ENCODE measurements at places on chromosomes 11 and 22. TPM values are rescaled to one million over a fixed set of nuclear protein-coding genes. Genes with fewer than 3 reads are reported as not detected.

Gene OR51I1
- polyA plus RNA-seq = not detected

Gene BBOX1
- polyA plus RNA-seq = not detected

Gene ALX4
- not detected for polyA plus RNA-seq

DNA sequence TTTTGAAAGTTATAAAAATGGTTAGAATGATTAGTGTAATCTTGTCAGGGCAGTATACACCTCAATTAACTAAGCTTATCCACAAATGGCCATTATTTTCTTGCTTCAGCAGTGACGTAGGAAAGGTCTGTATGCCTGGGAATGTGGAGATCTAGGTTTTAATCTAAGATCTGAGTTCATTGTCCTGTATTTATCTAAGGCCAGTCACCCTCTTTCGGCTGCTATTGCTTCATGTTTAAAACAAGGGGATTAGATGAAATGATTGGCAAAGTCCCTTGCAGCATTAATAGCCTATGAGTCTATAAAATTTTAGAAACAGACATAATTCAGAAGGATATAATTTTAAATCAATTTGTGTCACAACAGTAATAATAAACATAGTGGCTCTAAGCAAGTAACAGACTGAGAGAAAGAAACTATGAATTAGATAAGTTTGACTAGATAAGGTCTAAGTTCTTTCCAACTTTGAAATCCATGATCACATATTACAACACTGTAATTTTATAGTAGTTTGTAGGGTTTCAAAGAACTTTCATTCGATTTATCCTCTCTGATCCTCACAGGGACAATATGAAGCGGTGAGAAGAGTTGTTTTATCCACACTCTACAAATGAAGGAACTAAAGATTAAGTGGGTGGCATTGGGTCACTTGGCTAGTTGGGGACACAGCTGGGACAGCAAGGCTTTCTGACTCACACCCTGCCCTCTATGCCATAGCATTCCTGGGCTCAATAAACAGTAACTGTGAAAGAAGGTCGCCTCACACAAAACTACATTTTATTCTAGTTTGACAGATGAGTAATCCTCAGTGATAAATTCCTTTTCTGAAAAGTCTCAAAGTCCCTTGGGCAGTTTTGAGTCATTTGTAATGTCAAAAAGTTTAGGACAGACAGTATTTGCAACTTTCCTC is 60.6 kb upstream of the RDX start:
- DNase-seq = peak; percentile 51

DNA sequence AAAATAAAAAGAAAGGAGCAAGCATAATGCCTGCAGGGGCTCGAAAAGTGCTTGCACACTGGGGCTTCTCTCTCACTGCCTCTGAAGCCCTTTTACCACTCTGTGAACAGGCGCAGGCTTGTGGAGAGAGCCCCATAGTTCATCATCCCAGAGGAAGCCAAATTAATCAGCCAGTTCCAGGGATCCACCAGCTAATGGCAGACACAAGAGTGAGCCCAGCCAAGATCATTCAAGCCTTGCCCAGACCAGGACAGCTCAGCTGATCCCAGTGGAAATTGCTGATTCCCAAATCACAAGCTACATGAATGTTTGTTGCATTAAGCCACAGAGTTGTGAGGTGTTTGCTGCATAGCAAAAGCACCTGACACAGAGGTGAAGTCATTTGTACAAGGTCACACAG is 135.3 kb downstream of the CHST1 start:
- DNase-seq = no peak

DNA sequence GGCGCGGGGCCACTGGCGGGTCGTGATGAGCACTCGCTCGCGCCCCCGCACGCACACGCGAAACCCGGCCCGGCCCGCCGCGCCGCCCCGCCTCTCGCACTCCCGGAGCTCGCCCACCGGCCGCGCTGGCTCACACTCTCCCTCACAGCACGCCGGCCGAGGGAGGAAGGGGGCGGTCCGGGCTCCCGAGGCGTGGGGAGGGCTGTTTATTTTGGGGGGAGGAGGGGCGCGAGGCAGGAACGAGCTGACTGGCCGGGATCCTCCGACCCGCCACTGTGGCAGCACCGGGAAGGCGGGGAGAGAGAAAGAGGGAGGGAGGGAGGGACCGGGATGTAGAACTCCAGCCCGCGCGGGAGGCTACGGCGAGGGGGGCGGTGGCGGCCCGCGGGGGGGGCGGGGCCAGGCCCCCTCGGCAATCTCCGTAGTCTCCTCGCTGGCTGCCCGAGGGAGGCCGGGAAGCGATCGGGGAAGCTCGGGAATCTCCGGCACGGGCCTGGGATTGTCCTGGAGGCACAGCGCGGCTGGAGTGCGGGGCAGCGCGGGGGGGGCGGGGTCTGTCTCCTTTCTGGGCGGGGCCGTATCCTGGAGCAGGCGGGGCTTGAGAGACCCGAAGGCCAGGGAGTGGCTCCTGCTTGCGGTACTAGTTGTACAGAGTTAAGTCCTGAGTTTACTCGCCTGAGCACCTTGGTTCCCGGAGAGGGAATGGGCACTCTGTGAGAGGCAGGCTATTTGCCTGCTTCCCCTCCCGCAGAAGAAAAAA is at the start of gene RBFOX2:
RBFOX2 (minus strand) TSS at position 179 of the 760 bp plus-strand sequence. CDS start 399 bp downstream, outside the sequence.
- DNase-seq = peak; percentile 97

Measured in small intestine (tissue), 16 donors.